ENCODE measurements at places on chromosomes 7 and 10. TPM values are rescaled to one million over a fixed set of nuclear protein-coding genes. Genes with fewer than 3 reads are reported as not detected.

GRCh38 chr10:117896517-117896916 lies 150.2 kb downstream of the RAB11FIP2 start:
- H3K4me3 ChIP-seq = no peak overlapping the region
- no peaks in the 10 kb centered on the region for H3K27me3 ChIP-seq
- no peak overlapping the region for H3K27ac ChIP-seq
- no peak for DNase-seq

Gene CDHR3
- 3.8 TPM for total RNA-seq

Gene PPP1R3C
- total RNA-seq = 1.2 TPM

Gene STYXL1
- total RNA-seq = 38.7 TPM

GRCh38 chr10:132712743-132713142 lies 73.2 kb downstream of the NKX6-2 start:
- DNase-seq = no peak
- H3K4me1 ChIP-seq = no peaks in the 10 kb centered on the region
- H3K36me3 ChIP-seq = peaks cover 4% of the 10 kb centered on the region
- no peak overlapping the region for H3K27ac ChIP-seq
- no peaks in the 10 kb centered on the region for H3K27me3 ChIP-seq
- no peak overlapping the region for H3K4me3 ChIP-seq

Measured in H9 (cell line).